Common myeloid progenitor, CD34-positive (primary cell): ENCODE measurements at places on chromosomes 7 and 10.

GRCh38 chr10:117249493-117250093 is 8.7 kb downstream of the SLC18A2 start:
- no peak overlapping the region for H3K27ac ChIP-seq
- no peaks in the 10 kb centered on the region for H3K27me3 ChIP-seq
- no peak for DNase-seq
- no peak overlapping the region for H3K4me3 ChIP-seq

GRCh38 chr10:71229726-71230655 is 17.6 kb downstream of the UNC5B start:
- H3K27me3 ChIP-seq, result no peaks in the 10 kb centered on the region
- no peak overlapping the region for H3K4me3 ChIP-seq

DNA sequence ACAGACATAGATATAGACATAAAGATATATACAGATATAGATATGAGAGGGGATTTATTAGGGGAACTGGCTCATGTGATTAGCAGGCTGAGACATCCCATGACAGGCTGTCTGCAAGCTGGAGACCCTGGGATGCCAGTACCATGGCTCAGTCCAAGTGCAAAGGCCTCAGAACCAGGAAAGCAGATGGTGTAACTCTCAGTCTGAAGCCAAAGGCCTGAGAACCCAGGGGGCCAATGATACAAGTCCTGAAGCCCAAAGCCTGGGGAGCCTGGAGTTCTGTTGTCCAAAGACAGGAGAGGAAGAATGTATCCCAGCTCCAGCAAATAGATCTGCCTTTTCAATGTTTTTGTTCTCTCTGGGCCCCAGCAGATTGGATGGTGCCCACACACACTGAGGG is 5.5 kb downstream of the NCOA4 start:
- H3K4me1 ChIP-seq, result peaks cover 34% of the 10 kb centered on the region
- no peak overlapping the region for H3K4me3 ChIP-seq
- peaks cover 4% of the 10 kb centered on the region for H3K36me3 ChIP-seq
- peak overlapping the region; percentile 26 for H3K27ac ChIP-seq

DNA sequence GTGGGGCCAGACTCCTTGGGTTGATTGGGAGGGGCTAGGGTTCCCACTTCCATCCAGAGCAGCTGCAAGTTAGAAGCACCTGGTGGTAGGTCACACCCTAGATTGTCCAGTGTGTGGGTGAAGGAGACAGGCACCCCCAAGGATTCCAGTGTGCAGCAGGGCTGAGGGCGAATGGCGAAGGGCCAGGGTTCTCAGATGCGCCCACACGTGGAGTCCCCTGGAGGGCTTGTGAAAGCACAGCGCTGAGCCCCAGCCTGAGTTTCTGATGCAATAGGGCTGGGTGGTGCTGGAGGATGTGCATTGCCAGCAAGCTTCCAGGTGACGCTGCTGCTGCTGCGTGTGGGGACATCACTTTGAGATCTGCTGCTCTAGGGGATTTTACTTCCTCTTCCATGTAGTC is 25.4 kb downstream of the TBATA start:
- peak; percentile 63 for DNase-seq
- H3K27ac ChIP-seq, result no peak overlapping the region
- H3K4me1 ChIP-seq, result no peaks in the 10 kb centered on the region

DNA sequence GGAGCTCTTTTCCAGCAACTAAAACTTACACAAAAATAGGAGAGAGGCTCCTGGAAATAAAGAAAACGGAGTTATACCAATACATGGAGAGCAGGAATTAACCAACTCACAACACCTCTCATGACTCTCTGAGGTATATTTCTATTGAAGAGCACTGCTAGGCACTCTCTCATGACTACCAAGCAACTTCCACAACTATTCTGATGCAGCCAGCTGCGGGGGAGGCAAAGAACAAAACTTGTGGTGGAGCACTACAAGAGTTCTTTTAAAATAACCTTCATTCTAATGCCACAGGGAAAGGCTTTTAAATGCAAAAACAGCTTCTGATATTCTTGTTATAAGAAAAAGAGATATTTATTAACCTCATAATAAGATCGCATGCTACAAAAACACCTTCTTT is 140.7 kb downstream of the SLC25A13 start:
- no peaks in the 10 kb centered on the region for H3K4me1 ChIP-seq
- no peak overlapping the region for H3K4me3 ChIP-seq
- no peaks in the 10 kb centered on the region for H3K27me3 ChIP-seq
- H3K27ac ChIP-seq, result no peak overlapping the region
- no peak for DNase-seq
- peaks cover 9% of the 10 kb centered on the region for H3K36me3 ChIP-seq

- no peak for DNase-seq
- no peak overlapping the region for H3K4me3 ChIP-seq
- H3K36me3 ChIP-seq, result no peaks in the 10 kb centered on the region
- no peak overlapping the region for H3K27ac ChIP-seq
- H3K4me1 ChIP-seq, result no peaks in the 10 kb centered on the region
- H3K27me3 ChIP-seq, result no peaks in the 10 kb centered on the region
Measured at GRCh38 chr10:68594405-68594804, 34.3 kb downstream of the TET1 start.

DNA sequence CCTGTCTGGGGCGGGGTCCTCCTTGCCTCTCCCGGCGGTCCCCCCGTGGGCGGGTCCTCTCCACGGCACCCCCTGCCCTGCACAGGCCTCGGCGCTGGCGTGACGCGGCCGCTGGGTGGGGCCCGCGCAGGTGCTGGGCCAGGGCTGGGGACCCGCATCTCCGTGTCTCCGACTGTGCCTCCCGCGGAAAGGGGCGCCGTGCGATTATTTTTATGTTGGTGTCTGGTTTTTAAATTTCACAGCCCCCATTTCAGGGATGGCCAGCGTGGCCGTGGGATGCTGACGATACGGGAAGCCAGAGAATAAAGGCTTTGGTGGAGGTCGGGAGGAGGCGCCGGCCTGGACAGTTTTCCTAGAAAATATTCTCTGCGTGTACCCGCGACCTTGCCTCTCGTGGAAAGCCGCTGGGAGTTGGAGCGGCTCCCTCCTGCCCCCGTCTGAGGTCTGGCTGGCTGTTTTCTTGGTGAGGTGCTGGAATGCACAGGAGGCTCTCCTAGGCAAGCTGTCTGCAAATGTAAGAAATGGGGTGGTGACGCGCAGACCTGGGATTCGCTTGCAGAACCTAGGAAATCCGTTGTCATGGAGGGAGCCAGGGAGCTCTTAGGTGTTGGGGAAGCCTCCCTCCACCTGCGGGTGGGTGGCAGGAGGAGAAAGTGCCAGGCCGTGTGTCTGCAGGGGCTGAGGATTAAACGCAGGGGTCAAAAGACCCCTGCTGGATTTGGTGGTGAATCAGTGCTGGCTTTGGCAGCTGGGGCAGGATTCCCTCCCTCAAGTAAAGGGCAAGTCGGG is 28.7 kb upstream of the JAKMIP3 start:
- DNase-seq, result no peak
- H3K27ac ChIP-seq, result no peak overlapping the region
- no peak overlapping the region for H3K4me3 ChIP-seq
- no peaks in the 10 kb centered on the region for H3K36me3 ChIP-seq
- H3K4me1 ChIP-seq, result no peaks in the 10 kb centered on the region
- H3K27me3 ChIP-seq, result peaks cover 2% of the 10 kb centered on the region

GRCh38 chr7:28316489-28316888 is 95.8 kb upstream of the CREB5 start:
- no peak for DNase-seq
- H3K27ac ChIP-seq, result no peak overlapping the region
- H3K4me1 ChIP-seq, result no peaks in the 10 kb centered on the region
- H3K4me3 ChIP-seq, result no peak overlapping the region

DNA sequence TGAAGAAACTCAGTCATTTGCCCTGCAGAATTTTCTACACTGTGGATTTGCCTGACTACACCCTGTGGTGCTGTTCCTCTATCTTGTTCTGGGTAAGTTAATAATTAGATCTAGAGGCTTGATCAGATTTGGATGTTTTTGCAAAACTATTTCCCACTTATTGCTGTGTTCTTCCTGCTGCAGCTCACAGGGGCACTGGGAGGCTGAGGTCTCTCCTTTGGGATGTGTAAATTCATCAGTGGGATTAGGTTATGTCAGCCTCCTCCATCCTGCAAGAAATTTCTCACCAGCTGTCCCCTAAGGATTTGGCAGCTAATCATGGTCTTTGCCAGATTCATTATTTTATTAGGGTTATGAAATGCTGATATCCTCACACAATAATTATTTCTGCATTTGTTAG is 148.1 kb upstream of the ZNF32 start:
- no peak for DNase-seq
- H3K36me3 ChIP-seq, result no peaks in the 10 kb centered on the region
- no peak overlapping the region for H3K4me3 ChIP-seq
- no peak overlapping the region for H3K27ac ChIP-seq
- no peaks in the 10 kb centered on the region for H3K27me3 ChIP-seq
